ENCODE measurements at places on chromosomes 11 and 22. TPM values are rescaled to one million over a fixed set of nuclear protein-coding genes. Genes with fewer than 3 reads are reported as not detected.

Gene PICK1
- total RNA-seq = 9.5 TPM

Gene MMP3
- not detected for total RNA-seq

Gene C11orf91
- not detected for total RNA-seq

Gene FOSL1
- 25.9 TPM for total RNA-seq

Gene NUDT8
- total RNA-seq = 27.9 TPM

Gene KCNJ1
- not detected for total RNA-seq

Gene TMEM134
- total RNA-seq = 58.5 TPM

Gene TTC28
- total RNA-seq = 1.4 TPM

Gene IFTAP
- 0.75 TPM for total RNA-seq

Gene CDCA5
- 82.0 TPM for total RNA-seq

- H3K27ac ChIP-seq = no peak overlapping the region
- H3K4me3 ChIP-seq = no peak overlapping the region
- H3K36me3 ChIP-seq = no peaks in the 10 kb centered on the region
- H3K4me1 ChIP-seq = peaks cover 6% of the 10 kb centered on the region
Measured at GRCh38 chr11:75262961-75263852, 22.6 kb downstream of the TPBGL start.

GRCh38 chr11:91023731-91024130 is 800.9 kb upstream of the CHORDC1 start:
- H3K4me3 ChIP-seq = no peak overlapping the region
- no peaks in the 10 kb centered on the region for H3K36me3 ChIP-seq
- no peak for DNase-seq
- no peak overlapping the region for H3K27ac ChIP-seq
- H3K4me1 ChIP-seq = no peaks in the 10 kb centered on the region

DNA sequence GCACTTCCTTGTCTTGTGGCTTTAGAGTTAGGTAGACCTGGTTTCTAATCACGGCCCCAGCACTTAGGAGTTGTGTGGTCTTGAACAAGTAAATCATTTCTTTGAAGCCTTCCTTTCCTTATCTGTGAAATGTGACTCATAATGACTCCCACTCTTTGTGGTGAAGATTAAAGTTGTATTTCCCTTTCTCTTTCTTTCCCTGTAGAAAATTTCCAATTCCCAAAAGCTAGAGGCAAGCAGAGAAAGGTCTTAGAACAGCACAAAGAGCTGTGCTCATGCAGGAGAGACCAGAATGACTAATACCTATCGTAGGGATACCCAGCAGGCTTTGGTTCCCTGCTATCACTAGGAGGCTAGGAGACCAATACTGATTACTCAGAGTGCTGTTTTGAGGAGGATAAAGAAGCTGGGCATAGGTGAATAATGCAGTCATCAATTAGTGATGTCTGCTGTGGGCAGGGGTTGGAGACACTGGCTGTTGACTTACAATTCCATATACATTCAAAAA is 270.7 kb upstream of the SYN3 start:
- H3K4me1 ChIP-seq = no peaks in the 10 kb centered on the region
- no peak overlapping the region for H3K4me3 ChIP-seq
- no peak overlapping the region for H3K27ac ChIP-seq
- H3K27me3 ChIP-seq = no peaks in the 10 kb centered on the region
- DNase-seq = no peak
- no peaks in the 10 kb centered on the region for H3K36me3 ChIP-seq

GRCh38 chr22:38829485-38829884 is 14.3 kb downstream of the NPTXR start:
- no peak for DNase-seq
- H3K4me3 ChIP-seq = no peak overlapping the region
- no peak overlapping the region for H3K27ac ChIP-seq
- H3K27me3 ChIP-seq = no peaks in the 10 kb centered on the region

- no peaks in the 10 kb centered on the region for H3K36me3 ChIP-seq
- H3K4me1 ChIP-seq = peaks cover 2% of the 10 kb centered on the region
- H3K27me3 ChIP-seq = peaks cover 54% of the 10 kb centered on the region
- no peak overlapping the region for H3K4me3 ChIP-seq
- no peak overlapping the region for H3K27ac ChIP-seq
Measured at GRCh38 chr11:46279126-46280099, 2.0 kb downstream of the CREB3L1 start.

DNA sequence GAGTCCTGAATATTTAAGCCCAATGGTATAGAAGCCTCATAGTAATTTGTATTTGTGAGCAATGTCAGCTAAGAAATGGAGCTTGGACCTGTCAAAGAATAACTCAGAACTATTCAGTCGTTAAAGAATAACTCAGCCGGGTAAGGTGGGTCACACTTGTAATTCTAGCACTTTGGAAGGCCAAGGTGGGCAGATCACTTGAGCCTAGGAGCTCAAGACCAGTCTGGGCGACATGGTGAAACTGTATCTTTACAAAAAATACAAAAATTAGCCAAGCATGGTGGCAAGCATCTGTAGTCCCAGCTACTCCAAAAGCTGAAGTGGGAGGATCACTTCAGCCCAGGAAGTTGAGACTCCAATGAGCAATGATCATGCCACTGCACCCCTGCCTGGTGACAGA is 1526.5 kb downstream of the LRRC4C start:
- DNase-seq = no peak
- no peak overlapping the region for H3K27ac ChIP-seq
- H3K27me3 ChIP-seq = no peaks in the 10 kb centered on the region

GRCh38 chr11:70519117-70519516 is 120.8 kb downstream of the CTTN start:
- no peaks in the 10 kb centered on the region for H3K36me3 ChIP-seq
- H3K4me3 ChIP-seq = no peak overlapping the region
- H3K27me3 ChIP-seq = peaks cover 17% of the 10 kb centered on the region
- DNase-seq = no peak
- no peak overlapping the region for H3K27ac ChIP-seq

- no peaks in the 10 kb centered on the region for H3K36me3 ChIP-seq
- H3K27me3 ChIP-seq = no peaks in the 10 kb centered on the region
- H3K27ac ChIP-seq = peak within 1 kb of the TSS; percentile 86
- peaks cover 11% of the 10 kb centered on the region for H3K4me1 ChIP-seq
- H3K4me3 ChIP-seq = no peak within 1 kb of the TSS
Measured at GRCh38 chr11:65170058-65170534, at the start of gene SPDYC. Gene SPDYC (plus strand): TSS chr11:65170233. CDS start chr11:65171358, 1,125 bp downstream.

- DNase-seq = no peak
- H3K27me3 ChIP-seq = peaks cover 16% of the 10 kb centered on the region
- no peaks in the 10 kb centered on the region for H3K36me3 ChIP-seq
- H3K4me1 ChIP-seq = no peaks in the 10 kb centered on the region
- no peak overlapping the region for H3K4me3 ChIP-seq
- H3K27ac ChIP-seq = no peak overlapping the region
Measured at GRCh38 chr22:22392131-22392530, 116.4 kb downstream of the ZNF280B start.

DNA sequence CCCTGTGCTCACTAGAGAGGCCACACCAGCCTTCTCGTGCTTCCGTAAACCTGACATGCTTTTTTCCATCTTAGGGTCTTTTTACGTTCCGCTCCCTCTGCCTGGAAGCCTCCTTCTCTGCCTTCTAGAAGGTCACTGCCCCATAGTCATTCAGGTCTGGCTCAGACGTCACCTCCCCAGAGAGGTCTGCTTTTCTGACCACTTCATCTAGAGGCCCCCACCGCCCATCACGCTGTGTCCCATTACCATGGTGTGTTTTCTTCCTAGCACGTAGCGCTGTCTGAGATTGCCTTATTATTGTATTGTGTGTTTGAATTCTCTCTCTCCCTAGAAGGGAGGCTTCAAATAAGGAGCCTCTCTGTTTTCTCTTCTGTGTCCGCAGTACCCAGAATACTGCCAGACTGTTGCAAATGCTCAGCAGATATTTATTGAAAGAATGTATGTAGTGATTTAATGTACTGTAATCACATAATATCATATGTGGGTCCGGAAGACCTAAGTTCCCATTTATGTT is 10.0 kb downstream of the TAB1 start:
- peaks cover 32% of the 10 kb centered on the region for H3K36me3 ChIP-seq
- H3K4me3 ChIP-seq = no peak overlapping the region
- no peak for DNase-seq
- peaks cover 47% of the 10 kb centered on the region for H3K4me1 ChIP-seq
- H3K27me3 ChIP-seq = no peaks in the 10 kb centered on the region
- no peak overlapping the region for H3K27ac ChIP-seq

DNA sequence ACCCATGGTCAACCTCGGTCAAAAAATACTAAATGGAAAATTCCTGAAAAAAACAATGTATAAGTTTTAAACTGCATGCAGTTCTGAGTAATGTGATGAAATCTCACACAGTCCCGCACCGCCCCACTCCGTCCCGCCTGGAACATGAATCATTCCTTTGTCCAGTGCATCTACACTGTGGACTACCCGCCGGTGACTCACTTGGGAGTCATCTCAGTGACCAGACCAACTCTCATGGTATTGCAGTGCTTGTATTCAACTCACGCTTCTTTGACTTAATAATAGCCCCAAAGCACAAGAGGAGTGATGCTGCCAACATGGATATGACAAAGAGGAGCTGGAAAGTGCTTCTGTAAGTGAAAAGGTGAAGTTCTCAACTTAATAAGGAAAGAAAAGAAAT is 48.8 kb downstream of the ARHGAP32 start:
- H3K4me3 ChIP-seq = no peak overlapping the region
- DNase-seq = no peak
- H3K36me3 ChIP-seq = no peaks in the 10 kb centered on the region
- no peaks in the 10 kb centered on the region for H3K4me1 ChIP-seq

Measured in activated T-helper 2 cell treated with anti-CD3 and anti-CD28 coated beads, Interferon-gamma antibody, Interleukin-2, Interleukin-4, amounts not matched to agents 10 μg/mL and 5 μg/mL and 100 μg/mL, durations not matched to agents 14 hours and 24 hours and 36 hours (primary cell).